ENCODE measurements at places on chromosomes 6 and 20. TPM values are rescaled to one million over a fixed set of nuclear protein-coding genes. Genes with fewer than 3 reads are reported as not detected.
A peak's percentile ranks its signal among the peaks of the same experiment; 100 is the strongest.

DNA sequence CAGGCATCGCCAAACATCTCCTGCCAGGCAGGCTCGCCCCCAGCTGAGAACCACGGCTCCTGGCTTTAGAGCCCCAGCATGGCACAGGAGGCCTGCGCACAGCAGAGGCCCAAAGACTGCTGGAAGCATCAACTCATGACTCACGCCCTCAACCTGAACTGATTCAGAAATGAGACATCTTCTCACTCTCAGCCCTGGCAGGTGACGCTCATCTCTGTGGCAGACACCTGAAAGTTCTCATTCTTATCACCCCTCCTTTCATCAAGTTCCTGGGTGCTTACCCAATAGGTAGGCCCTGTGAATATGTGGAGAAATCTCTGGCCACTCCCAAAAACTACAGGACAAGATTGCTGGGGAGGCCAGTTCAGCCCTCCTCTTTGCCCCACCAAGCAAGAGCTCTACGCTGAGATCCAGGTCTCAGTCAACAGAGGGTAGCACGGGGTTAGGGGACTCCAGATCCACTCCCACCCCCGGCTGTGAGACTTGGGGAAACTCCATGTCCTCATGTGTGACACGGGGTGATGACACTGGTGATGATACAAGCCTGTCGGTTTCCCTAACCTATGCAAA is 11.3 kb downstream of the NFATC2 start:
- peak; percentile 73 for DNase-seq

DNA sequence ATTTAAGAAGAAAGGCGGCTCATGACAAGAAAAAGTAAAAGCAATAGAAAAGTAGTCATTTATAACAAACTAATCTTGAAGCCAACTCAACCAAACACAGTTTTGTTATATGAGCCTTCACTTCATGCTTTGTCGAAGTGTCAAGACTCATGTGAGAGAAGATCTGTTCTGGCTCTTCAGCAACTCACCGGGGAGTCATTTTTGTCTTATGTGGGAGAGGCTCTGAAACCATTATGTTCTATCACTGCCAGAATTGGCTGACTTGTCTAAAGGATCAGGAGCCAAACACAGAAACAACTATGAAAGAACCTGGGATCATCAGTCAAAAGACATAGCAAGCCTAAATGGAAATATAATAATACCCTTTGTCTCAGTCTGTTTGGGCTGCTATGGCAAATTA is 105.2 kb downstream of the CDK19 start:
- no peak for DNase-seq

Gene CCR6
- not detected for total RNA-seq

DNA sequence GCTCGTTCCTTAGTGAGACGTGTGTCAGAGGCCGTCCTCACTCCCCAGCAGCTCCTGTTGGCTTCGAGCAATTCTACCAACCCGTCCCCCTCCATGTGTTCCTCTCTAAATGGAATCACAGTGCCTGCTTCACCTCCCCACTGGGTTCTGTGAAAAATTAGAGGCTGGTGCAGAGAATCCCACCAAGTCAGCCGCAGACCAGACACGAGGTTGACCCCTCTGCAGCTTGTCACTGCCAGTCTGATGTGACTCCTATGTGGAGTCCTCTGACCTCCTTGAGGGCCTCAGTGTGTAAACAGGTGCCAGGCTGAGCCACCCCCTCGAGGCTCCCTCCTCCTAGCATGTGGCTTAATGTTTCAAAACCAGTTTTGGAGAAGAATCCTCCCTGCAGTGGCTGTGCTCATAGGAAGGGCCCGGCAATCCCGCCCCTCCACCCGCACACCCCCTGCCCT is 12.6 kb upstream of the IRF4 start:
- no peak for DNase-seq

Gene APOBEC2
- not detected for total RNA-seq

Gene TOX2
- 1.5 TPM for total RNA-seq

Gene HCRTR2
- total RNA-seq, result not detected

Gene NDRG3
- total RNA-seq, result 28.8 TPM

DNA sequence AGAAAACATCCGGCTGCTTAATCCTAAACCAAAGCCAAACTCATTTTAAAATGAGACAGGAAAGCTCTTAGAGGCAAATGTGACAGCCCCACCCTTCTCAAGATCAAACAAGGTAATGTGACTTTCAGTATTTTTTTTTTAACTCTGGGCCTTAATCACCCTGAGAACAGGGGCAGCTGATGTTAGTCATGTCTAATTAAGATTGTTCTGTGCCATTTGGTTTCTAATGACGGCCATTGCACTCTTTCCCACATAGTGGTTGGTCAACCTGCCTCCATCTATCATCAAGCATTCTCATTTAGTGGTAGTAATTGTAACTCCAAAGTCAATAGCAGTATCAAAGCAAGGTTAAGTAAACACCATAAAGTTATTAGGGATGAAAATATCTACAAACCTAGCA is 191.6 kb upstream of the EXOC2 start:
- DNase-seq, result no peak

GRCh38 chr20:47173596-47174216 is 182.8 kb downstream of the ZMYND8 start:
- no peak for DNase-seq

- DNase-seq, result no peak
Observed at GRCh38 chr6:121310495-121310894, 23.8 kb downstream of the TBC1D32 start.

Gene CST5
- not detected for total RNA-seq

Gene RFX6
- not detected for total RNA-seq

DNA sequence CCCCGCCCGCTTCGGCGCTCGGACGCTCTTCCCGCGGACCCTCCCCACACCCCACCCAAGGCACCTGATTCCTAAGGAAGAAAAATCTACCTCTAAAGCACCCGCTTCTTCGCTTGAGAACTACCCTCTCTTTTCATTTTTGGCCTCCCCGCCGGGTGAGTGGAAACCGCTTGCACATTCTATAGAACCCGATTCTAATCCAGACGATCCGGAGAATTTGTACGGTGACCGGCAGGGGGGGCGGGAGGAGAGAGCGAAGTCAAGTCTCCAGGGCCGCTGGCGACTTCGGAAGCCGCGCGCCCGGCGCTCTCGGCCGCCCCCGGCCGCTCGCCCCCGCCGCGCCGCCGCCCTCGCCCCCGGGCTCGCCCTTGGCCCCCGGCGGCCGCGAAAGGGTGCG is at the start of gene RBM24:
Gene RBM24, plus strand, starts transcription at position 262 of the 397 bp plus-strand sequence. CDS start 221 bp downstream, outside the sequence.
- DNase-seq, result no peak

DNA sequence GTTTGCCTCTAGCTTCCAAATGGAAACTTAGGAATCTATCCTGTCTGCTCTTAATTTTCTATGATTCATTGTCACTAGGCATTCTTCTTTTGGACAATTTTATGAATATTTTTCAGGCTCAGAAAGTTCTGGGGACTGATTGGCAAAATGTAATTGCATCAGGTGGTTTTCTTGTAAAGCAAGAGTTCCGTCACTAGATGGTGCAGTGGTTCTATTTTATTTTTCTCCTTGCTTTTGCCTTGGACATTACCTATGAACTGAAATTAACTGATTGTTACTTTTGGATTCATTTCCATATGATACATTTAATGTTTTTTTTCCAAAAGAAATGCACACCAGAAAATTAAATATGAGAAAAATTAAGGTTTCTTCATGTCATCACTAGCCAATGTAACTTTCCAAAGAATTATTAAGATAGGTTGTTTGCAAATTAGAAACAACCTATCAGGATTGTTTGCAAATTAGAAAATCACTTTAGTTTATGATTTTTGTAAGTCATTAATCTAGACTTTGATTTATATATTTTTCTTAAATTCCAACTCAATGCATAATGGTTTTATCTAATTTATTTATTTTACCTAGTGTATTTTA is 48.0 kb downstream of the TMEM170B start:
- DNase-seq, result no peak

DNA sequence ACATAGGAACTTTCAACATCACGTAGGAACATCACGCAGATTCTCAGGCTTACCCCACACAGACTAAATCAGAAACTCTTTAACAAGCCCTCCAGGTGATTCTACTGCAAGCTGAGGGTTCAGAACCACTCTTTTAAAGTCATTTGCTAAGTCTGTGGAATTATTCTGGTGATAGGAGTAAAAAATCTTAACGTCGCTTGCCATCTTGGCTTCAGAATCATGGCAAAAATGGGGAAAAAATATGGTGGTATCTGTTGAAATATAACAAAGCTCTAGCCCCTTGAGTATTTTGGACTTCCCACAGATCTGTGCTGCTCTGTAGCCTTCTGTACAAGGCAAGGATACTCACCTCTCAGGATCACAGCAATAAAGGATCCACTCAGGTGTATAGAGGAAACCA is 17.4 kb downstream of the FOXO3 start:
- DNase-seq, result no peak

Gene CALHM5
- not detected for total RNA-seq

DNA sequence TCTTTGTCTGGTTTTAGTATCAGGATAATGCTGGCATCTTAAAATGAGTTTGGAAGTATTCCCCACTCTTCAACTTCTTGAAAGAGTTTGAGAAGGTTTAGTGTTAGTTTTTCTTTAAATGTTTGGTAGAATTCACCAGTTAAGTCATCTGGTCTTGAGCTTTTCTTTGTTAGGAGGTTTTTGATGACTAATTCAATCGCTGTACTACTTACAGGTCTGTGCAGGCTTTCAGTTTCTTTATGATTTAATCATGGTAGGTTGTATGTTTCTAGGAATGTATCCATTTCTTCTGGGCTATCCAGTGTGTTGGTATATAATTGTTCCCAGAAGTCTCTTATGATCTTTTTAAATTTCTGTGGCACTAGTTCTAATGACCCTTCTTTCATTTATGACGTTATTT is 215.5 kb downstream of the LRFN2 start:
- no peak for DNase-seq

DNA sequence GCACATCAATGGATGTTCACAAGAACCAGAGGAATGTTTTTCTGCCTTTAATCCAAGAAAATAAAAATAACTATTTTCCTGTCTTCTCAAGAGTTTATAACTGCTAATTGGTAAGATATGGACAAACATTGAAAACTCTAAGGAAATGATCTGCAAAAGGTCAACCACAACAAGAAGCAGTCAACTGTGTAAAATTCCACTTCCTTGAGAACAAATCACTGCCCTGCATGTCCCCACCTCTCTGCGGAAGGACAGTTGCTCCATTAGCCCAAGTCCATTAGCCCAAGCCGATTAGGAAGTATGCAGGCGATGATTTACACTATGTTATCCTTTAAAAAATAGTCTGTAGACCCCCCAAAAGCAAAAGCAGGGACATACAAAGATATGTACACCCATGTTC is 27.6 kb downstream of the SLC22A23 start:
- no peak for DNase-seq

Gene LY86
- total RNA-seq, result 0.96 TPM

GRCh38 chr20:48069596-48069995 is 284.3 kb upstream of the SULF2 start:
- DNase-seq, result no peak

DNA sequence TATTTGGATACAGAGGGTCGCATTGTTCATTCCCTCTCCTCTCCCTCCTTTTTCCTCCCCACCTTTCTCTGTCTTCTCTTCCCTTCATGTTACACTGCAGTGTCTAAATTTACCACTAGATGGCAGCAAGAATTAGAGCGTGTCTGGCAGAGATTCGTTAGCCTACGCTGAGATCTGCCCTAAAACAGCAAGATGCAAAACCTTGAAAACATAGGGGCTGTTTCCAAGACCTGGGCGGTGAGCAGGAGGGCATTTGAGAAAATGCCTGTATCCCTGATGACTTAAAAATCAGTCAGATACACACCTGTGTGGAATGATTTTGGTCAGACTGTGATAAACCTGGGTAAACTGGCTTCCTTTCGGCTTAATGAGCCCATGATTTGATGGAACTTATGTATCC is 101.5 kb upstream of the ISM1 start:
- no peak for DNase-seq

DNA sequence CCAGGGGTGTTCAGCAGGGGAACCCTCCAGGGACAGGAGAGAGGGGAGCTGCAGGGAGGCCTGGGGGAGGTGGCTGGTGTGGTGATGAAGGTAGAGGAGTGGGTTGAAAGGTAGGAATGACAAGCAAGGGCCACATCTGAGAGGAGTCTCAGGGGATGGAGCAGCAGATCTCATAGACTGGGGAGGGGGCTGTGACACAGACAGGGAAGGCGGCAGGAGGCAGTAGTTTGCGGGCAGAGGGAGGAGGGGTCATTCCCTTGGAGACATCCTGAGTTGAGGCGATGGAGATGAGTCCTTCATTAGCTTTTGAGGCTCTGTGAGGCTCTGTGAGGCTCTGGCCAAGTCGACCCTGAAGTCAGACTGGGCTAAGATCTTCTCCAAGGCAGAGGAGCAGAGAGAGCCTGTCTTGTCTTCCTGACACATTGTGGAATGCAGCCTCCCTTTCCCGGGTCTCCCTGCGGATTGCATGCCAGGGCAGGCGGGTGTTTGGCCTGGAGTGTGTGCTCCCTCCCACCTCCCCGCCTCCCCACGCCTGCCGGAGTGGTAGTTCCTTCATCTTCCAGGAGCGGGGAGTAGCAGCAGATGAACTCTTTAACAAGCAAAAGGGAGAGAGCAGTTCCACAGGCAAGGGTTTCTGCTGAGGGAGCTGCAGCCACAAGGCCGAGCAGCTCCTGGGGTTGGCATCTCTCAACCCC is 34.3 kb upstream of the MLN start:
- DNase-seq, result no peak

Measured in activated naive CD4-positive, alpha-beta T cell treated with anti-CD3 and anti-CD28 coated beads, Interleukin-2, amount 50 U/mL, for 72 hours (primary cell).